NCI-H524 treated with DMSO at 0.1 percent for 48 hours (cell line): ENCODE measurements at places on chromosomes 1 and 21.

DNA sequence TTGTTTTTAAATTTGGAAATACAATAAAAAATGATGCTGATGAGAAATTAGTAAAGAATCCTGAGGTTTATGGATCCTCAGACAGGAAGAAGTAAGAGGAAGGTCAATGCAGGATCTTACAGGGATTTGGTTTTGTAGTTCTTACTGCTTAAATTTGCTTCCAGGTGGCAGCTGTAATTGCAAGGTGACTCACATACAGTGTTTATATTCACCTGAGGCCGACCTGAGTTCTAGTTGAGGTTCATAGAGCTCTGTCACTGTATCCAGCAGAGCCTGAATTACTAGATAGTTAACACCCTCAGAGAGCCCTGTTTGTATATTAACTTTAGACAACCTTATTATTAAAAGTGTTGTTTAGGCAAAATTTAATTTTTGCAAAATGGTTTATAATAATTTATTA lies 1.4 kb upstream of the WDR26 start:
- no peak for DNase-seq

DNA sequence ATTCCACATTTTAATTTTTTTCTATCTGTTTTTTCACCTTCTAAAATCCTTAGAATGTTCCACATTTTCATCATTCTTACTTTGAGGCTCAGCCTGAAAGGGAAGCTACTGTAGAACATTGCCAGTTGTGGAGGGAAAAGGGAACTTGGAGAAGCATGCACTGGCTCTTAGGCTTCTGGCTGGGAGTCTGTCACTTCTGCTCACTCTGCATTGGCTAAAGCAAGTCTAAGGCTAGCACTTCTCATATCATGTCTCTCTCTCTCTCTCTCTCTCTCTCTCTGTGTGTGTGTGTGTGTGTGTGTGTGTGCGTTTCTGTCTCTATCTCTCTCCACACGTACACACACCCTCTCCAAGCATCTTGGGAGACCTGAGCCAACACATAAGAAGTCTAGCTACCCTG lies 49.6 kb upstream of the ADAR start:
- DNase-seq: no peak

DNA sequence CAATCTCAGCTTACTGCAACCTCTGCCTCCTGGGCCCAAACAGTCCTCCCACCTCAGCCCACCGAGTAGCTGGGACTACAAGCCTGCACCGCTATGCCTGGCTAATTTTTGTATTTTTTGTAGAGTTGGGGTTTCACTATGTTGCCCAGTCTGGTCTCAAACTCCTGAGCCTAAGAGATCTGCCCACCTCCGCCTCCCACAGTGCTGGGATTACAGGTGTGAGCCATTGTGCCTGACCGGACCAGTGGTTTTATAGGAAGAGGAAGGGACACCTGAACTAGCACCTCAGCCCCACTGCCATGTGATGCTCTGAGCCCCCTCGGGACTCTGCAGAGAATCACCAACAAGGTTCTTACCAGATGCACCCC lies 4.1 kb downstream of the CRYBG2 start:
- no peak for DNase-seq

DNA sequence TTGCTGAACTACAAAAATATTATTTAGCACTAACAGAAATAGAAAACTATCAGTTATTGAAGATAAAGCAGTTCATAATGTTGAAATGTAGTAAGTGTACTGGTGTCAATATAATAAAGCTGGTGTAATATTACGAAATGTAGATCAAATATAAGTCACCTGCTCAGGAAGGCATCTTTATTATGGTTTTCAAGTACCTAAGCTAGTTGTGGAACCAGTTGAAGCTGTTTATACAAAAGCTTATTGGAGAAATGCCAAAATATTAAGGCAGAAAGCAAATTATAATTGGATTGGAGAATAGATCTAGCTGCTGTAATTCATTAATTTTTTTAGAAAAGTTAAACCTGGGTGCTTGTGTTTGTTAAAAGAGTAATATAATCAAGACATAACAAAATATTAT lies 6.2 kb upstream of the MARK1 start:
- DNase-seq: no peak

GRCh38 chr21:39955326-39955725 lies 88.1 kb downstream of the PCP4 start:
- DNase-seq: no peak
